ENCODE measurements at places on chromosomes 11 and 22.

DNA sequence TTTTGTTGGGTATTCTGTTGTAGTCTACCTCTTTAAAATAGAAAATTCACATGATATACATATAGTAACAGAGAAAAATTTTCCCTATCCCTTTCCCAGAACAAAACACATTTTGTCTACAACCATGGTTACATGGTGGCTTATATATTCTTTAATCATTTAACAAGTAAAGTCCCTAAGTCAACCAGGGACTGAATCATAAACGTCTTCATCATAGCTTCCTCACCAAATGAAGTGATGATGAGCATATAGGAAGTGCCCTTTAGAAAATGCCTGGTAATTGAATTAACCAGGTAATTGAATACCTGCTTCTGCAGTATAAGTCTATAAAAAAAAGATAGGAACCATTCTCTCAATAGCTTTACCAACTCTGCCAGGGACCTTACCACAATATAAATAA lies 101.2 kb downstream of the APOL5 start:
- no peak for DNase-seq

DNA sequence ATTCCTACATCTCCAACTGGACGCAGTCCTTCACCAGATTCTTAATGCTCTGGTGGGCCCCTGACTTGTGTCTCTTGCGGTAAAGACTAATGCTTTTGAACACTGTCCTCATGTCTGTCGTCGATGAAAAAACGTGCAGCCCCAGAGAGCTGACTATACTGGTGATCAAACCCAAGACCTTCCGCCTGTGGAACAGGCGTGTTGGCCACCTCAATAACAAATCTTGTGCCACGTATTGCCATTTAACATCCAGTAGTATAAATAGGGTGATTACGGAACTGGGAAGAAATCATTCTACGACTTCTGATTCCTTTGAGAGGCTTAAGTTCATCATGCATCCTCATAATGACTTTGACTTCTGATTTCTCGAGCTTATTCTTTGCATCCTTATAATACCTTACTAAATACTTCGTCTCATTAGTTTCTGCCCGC lies 45.6 kb downstream of the OR4D9 start:
- no peak for DNase-seq

DNA sequence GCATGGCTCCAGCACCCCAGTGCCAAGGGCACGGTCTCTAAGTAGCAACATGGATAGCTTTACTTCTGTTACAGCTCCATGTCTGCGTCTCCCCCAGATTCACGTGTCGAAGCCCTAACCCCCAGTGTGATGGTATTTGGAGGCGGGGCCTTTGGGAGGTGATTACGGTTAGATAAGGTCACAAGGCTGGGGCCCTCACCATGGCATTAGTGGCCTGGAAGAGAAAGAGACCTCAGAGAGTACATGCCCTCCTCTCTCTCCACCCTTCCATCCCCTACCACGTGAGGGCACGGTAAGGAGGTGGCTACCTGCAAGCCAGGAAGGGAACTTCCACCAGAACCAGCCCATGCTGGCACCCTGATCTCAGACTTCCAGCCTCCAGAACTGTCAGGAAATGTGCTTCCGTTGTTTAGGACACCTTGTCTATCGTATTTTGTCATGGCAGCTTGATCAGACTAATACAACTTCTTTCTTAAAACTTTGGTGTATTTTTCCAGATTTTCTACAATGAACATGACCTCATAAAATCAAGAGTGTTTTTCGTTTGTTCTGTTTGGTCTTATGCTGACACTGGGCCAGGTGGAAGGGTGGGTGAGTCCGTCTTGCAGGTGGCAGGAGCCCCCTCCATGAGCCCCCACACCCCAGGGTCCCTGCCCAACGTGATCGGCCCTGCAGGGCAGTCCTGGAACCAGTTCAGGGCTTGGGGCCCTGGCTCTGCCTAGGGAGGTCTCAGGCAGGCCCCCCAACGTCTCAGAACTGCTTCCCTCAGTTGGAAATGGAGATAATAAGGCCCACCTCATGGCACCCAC lies 10.7 kb downstream of the RTN4R start:
- DNase-seq = no peak

DNA sequence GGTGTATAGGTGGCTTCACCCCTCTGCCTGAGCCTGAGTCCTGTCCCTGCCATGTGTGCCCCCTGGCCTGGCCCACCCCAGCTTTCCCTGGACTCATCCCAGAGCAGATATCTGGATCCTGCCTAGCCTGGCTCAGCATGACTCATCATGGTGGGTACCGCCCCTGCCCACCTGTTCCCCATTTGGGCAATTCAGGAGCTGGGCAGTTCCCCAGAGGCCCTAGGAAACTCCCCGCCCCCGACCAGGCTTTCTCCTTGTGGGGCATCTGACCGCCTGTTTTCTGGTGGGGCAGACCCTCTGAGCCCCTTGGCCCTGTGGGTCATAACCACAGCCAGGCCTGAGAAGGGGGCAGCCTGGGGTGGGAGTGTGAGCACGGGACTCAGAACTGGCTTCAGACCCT lies 4.4 kb downstream of the TSPO start:
- no peak for DNase-seq

GRCh38 chr22:35462498-35463230 lies 62.7 kb downstream of the MCM5 start:
- no peak for DNase-seq

DNA sequence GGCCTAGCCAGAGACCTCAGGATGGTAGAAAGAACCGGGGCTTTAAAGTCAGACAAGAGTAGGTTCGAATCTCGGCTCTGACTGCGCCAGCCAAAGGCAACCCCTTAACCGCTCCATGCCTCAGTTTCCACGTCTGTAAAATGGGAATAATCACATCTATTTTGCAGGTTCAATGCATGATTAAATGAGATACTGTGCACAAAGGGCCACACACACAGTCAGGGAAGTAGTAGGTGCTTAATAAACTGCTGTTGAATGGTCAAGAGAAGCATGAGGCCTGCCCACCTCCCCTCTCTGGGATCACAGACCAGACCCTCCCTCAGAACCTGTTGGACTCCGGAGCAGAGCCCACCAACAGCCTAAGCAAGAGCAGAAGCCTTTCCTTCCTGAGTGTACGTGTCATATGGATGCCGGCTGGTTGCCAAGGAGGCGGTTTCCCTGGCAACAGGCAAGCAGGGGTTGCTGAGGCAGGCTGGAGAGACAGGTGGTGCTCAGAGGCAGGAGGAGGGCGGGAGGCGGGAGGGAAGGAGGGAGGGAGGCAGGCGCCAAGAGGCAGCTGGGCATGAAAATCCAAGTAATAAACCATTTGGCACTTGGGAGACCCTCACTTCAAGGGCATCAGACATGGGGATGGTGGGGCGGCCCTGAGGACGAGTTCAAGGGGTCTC lies 43.9 kb downstream of the NFAM1 start:
- peak; percentile 46 for DNase-seq

DNA sequence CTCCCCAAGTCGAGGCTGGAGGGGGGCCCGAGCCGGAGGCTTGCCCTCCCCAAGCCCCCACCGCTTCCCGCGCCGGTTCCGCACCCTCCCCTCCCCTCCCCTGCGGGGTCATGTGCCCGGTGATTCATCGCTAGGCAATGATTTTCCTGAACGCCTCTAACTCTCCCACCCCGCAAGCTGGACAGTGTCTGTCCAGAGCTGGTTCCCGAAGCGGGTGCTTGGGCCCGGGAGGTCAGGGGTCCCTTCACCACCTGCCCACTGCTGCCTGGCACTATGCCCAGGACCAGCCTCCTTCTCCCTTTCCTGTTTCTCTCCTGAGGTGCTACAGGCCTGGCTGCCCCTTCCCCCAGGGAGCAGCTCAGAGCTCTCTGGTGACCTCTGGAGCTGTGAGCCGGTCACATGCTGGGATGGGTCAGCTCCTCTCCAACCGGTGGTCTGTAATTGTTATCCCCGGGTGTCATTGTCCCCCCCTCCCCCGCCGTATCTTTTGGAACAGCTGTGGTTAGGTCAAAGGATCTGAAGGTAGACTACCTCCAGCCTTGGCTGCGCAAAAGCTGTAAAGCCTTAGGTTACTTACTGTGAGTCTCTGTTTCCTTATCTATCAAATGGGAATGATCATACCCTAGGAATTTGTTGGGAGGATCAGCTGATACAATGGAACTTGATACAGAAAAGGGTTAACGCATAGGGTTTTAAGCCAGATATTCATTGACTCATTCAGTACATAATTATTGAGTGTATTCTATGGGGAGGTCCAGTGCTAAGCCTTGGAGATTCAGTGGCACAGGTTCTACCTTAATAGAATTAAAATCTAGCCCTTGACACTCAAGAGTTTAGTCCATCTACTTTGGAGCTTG lies 753 bp downstream of the STX3 start:
- DNase-seq = peak; percentile 52

DNA sequence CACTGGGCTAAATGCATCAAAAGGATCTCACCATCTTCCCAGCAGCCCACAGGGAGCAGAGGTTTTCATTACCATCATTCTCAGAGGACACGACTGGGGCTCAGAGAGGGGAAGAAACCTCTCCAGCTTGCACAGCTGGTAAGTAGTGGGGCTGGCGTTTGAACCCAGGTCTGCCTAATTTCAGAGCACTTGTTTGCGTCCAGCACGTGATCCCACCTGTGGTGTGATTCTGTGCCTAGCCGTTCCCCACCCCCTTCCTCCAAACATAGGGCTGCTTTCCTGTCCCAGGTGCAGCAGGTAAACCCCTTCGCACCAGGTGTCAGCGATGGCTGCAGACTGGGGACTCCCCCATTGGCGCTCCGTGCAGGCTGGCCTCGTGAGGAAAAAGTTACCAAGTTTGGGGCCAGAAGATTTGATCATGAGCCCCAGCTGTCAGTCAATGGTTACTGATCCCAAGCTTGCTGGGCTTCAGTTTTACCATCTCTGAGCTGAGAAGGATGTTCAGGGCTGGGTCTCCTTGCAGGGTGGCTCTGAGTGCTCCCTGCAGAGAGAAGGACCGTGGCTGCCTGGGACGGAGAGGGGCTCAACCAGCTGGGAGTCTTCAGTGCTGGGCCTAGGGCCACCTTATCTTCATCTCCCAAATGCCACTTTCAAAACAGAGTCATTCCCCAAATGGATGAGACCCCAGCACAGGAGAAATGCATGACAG lies 445.6 kb downstream of the TBC1D22A start:
- no peak for DNase-seq
